WTC11 (cell line): ENCODE measurements at places on chromosomes 6 and 20.

DNA sequence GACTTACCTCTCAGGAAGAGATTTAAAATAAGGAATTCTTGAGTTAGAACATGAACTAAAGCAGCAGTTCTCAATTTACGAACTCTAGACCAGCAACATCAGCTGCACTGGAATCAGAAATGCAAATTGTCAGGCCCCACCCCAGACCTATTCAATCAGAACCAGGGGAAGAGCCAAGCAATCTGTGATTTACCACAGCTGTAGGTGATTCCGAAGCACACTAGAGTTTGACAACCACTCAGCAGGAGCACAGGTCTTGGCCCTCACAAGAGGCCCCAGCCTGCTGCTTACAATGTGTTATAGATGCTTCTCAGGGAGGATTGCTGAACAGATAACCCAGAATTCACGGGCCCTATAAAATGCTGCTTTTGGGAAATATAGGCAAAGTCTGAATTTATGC is 279.2 kb downstream of the PTPRK start:
- DNase-seq, result no peak

DNA sequence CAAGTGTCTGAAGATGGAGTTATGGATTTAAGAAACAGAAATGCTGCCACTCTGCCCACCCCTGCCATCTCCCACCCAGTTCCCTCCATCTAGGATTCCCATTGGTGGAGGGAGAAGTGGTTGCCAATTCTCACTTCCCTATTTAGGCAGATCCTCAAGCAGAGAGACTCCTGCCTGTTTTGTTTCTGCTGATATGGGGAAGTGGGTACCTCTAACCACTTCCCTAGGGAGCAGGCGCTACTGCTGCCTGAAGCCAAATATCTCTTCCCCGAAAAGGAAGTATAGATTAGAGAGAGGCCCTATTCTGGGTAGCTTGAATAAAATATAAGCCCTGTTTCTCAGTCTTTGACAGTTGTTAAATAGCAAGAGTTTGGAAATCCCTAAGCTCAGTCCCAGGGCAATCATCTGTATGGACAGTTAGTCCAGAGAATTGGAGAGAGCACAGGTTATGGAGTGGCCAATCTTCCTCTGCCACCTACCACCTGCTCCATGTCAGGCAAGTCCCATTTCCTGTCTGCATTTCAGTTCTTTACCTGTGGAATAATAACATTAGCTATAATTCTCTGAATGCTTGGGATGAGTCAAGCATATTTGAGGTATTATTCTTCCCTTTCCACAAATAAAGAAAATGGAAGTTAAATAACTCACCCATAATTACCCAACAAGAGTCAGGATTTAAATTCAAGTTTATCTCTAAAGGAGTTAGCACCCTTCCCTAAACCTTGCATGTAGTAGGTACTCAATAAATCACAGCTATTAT is 2.6 kb upstream of the ADGB start:
- DNase-seq, result no peak

GRCh38 chr20:15482525-15482924 is 1090.7 kb downstream of the KIF16B start:
- no peak for DNase-seq

- no peak for DNase-seq
These were observed 150.0 kb upstream of the MARCKS start for GRCh38 chr6:113707194-113707593.

- DNase-seq, result no peak
These were observed 243.8 kb downstream of the TBC1D32 start for GRCh38 chr6:121090492-121090891.

- DNase-seq, result no peak
These were observed 282.8 kb upstream of the FOXQ1 start for GRCh38 chr6:1029141-1029540.

DNA sequence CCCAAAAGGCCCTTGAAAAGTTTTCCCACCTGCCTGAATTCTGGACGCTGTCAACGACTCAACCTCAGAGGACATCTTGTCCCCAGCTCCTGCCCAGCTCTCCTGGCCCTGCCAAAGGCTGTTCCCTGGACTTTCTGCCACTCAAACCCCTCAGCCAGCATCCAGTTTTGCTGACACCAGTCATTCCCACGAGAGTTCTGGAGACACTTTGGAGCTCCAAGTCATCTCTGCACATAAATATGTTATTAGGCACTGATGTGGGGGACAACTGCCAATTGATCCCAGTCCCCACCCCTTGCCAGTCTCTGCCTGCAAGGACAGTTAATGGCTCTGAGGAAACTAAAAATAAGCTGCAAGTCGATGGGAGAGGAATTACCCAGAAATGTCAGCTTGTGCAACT is 38.9 kb upstream of the KCNB1 start:
- DNase-seq, result no peak

- no peak for DNase-seq
These were observed 28.8 kb upstream of the TLDC2 start for GRCh38 chr20:36847009-36847709.

GRCh38 chr6:6057442-6058053 is 50.8 kb upstream of the NRN1 start:
- DNase-seq, result no peak

DNA sequence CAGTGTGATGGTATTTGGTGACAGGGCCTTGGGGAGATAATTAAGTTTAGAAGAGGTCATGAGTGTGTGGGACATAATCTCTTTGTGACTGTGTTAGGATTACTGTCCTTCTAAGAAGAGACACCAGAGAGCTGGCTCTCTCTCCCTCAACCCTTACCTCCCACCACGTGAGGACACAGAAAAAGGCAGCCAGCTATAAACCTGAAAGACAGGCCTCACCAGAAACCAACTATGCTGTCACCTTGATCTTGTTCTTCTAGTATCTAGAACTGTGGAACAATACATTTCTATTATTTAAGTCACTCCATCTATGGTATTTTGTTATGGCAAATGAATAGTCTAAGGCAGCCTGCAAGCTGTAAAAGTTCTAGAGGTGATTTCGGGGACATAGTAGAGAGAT is 203.7 kb downstream of the OTOR start:
- DNase-seq, result no peak

- no peak for DNase-seq
These were observed 695 bp downstream of the ARHGAP18 start for GRCh38 chr6:129709196-129709768.
